OCI-LY7 (cell line): ENCODE measurements at places on chromosomes 7 and 10.

DNA sequence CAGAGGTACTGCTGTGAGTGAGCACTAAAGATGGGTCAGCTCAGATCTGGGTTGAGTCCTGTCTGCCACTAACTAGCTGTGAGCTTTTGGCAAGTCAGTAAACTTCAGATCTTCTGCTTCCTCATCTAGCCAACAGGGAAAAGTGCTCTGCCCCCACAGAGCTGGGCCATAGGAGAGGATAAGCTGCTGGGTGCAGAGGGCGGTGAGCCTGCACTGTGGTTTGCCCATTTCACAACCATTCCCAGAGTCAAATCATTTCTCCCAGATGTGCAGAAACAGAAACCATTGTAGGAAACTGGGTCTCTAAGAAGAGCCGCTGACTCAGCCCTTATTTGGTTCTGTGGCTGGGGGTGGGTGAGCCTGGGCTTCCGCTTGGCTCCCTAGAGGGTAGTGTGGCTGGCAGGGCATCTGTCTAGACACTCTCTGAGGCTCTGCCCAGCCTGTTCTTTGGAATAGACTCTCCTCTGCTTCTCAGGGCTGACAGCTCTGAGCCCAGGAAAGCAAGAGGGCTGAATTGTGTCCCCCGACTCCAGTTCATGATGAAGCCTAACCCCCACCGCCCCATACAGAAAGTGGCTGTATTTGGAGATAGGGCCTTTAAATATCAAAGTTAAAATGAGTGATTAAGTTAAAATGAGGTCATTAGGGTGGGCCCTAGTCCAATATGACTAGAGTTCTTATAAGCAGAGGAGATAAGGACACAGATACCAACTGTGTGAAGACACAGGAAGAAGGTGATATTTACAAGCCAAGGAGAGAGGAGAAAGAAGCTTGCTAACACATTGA lies 29.5 kb upstream of the ARHGAP22 start:
- peak; percentile 69 for DNase-seq

DNA sequence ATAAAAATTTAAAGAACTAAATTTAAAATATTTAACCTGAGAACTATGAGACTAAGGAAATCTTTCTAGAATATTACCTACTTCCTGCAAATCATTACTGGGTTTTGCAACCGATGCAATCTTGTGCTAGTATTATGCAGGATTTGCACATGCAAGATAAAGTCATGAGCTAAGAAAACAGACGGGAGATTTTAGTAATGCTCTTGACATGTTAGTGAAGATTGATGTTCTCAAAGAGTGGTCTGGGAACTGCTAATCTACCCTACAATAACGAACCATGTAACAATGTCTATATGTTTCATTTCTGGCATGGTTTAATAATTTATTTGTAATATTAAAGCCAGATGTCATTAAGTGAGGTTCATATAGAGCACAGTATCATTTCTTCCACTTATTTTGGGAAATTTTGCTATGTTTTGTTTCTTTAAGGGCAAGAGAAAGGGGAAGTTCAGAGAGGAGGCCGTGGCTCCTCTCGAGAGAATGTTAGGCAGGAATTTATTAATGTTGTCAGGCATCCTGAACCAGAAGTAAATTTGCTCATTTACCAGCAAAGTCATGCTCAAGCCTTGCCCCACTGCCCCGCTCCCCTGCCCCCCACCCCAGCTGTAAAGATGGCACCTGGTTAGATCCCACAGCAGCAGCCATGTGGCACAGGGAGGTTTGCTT lies 22.8 kb downstream of the LRRC17 start:
- DNase-seq: no peak

DNA sequence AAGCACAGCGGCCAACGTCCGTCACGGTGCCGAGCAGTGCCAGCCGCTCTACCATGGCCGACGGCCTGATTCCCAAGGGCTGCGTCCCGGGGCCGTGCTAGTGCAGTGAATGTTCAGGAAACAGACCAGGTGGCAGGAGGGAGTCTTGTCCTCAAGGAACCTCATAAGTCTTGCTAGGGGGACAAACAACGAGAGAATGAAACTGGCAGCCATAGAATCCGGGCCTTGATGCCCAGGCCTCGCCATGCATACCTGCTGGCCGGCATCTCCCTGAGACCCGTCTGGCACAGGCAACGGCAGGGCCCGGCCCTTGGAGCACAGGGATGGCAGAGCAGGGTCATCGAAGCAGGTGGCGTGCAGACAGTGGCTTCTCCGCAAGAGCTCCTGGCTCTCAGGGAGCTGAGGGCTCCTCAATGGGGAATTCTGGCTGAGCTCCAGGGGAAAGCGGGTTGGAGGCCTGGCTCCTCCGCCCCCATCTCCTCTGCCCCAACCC lies 58.8 kb downstream of the DIP2C start:
- DNase-seq: no peak

- DNase-seq: no peak
Measured at GRCh38 chr10:74306227-74306982, 155.4 kb downstream of the ADK start.

DNA sequence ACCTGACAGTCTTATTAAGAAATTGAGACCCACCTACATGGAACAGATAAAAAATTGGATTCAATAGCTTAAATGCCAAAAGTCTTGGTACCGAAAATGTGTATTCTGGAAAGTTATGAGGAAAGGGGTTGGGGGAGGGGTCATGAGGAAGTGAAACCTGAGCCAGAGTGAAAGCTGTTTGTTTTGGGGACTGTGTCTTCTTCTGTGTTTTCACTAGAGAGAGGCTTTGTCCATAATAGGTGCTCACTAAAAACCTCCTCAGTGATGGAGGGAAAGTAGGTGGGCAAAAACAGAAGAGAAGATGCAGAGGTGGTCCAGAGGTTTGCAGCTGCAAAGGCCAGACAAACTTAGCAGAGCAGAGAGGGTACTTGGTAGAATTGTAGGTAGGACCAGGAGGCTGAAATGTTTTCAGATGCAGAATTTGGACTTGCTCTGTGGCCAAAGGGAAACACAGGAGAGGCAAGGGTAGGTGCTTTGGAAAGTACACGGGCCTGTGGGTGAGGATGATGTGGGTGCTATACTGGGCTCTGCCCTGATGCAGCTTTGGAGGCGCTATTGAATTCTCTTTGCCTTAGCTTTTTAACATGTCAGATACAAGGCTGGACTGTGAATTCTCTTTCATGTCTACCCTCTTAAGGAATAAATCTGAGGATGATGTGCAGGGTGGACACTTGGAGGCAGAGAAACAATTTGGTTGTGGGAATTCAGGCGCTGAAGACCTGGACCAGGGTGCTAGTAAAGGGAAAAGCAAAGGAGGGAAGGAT lies 254.6 kb downstream of the PTEN start:
- peak; percentile 59 for DNase-seq

GRCh38 chr7:127245002-127245401 lies 7.7 kb downstream of the GRM8 start:
- no peak for DNase-seq

GRCh38 chr10:119680050-119680449 lies 28.9 kb downstream of the BAG3 start:
- DNase-seq: no peak

DNA sequence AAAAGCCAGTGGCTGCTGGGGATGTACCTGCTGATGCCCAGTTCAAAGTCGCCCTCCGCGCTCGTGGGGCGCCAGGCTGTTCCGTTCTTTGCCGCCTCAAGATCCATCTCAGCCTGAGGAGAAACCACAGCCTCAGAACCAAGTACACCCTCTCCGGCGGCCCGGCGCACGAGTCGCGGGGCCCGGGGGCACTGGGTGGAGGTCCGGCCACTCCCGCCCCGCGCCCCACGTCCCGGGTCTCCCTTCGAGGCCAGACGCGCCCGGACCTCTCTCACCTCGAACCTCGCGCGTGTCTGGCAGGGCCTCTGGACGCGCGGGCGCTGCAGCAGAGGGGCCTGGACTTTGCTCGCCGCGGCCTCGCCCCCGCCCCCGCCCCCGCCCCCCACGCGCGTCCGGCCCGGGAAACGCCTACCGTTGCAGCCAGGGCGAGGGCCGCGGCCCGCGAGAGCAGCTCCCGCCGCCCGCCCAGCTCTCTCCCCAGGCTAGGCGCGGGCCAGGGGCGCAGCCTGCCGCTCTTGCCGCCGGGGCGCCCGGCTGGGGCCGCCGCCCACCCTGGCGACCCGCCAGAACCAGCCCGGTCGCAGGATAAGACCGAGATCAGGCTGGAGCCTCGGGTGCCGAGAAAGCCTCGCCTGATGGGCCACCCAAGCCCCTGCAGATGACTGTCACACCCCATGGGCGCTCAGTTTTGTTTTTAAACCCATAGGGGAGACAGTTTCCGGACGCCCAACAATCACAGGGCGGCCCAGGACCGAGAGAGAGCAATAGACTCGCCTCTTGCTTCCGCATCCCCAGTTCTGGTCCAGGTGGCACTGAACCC lies at the start of gene ABCB4:
TSS of gene ABCB4 (minus strand) at position 322 of the 820 bp plus-strand sequence. CDS start at position 107, 215 bp downstream.
- DNase-seq: no peak

GRCh38 chr10:110137142-110137545 lies 70.3 kb upstream of the MXI1 start:
- peak; percentile 83 for DNase-seq

GRCh38 chr7:79453266-79453557 lies 255 bp downstream of the MAGI2 start:
- no peak for DNase-seq
